ENCODE measurements at places on chromosomes 12 and 14.

GRCh38 chr12:7012024-7012607, 6.2 kb downstream of the LPCAT3 start:
- DNase-seq, result no peak

GRCh38 chr12:52195065-52195730, 3.4 kb upstream of the KRT80 start:
- DNase-seq, result no peak

- no peak for DNase-seq
Observed at GRCh38 chr12:93103154-93103553, 174.1 kb upstream of the EEA1 start.

DNA sequence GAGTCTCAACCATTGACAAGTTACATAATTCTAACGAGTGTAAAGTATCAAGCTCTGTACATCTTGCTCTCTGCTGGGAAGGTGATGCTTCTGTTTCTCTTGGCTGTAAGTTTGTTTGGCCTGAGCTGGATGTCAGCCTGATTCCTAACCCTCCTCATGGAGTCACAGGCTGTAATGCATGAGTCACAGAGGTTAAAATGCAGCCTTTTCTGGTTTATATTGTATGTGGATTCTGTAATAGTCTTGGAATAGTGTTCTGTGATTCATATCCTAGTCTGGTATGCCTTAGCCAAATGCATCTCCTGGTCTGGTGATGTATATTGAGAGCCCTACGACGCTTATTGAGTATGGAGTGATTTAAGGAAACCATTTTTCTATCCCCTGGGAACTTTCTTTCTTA, 104.5 kb upstream of the FRMD6 start:
- DNase-seq, result no peak

- no peak for DNase-seq
Observed at GRCh38 chr14:95649230-95649629, 37.0 kb upstream of the TCL1B start.

GRCh38 chr14:103514596-103515421, 7.8 kb downstream of the CKB start:
- DNase-seq, result peak; percentile 28

DNA sequence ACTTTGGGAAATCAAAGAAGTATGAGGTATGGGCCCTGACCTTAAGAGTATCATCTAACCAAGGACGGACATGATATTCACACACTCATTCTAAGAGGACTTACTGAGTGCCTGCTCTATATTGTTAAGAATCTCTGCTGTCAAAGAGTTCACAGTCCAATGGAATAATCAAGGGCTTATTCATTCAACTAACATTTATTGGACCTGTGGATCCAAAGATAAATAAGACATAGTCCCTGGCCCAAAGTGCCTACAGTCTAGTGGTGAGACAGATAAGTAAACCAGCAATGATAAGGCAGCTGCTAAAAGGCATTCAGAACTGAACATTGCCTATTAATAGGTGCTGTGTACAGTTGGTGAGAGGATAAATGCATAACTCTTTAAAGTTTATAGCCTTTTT, 11.0 kb downstream of the WDR20 start:
- no peak for DNase-seq

- DNase-seq, result no peak
Observed at GRCh38 chr14:68788275-68788995, 4.4 kb downstream of the ZFP36L1 start.

- DNase-seq, result no peak
Observed at GRCh38 chr12:106648736-106649135, 65.9 kb downstream of the RFX4 start.

DNA sequence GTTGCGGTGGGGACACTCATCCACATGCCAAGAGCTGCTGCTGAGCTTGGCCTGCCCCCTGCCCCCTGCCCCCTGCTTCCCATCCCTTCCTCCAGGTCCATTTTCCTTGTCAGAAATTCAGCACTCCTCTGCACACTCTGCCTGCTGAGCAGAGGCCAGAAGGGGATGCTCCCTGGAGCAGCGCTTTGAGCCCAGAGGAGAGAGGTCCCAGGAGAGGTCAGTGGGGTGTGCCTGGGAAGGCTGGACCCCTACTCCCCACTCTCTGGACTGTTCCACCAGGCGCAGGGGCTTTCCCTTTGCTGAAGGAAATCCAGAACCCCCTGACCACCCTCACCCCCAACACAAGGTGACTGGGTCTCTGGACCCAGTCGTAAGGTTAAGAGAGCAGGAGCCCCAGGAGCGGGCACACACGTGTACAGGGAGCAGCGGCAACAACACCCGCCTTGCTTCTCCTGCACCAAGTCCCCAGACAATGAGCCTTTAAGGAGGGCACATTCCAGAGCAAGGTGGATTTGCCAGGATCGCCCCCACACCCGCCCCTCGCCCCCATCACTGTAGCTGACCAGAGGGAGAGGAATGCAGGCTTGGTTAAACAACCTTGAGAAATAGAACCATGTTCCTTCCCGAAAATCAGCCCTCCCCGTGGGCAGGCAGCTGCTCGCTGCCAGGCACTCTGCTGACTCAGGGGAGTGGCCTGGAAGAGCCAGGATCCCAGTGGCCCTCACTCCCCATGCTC, 30.7 kb downstream of the ISCA2 start:
- DNase-seq, result no peak

- no peak for DNase-seq
Observed at GRCh38 chr12:18192119-18192518, 69.2 kb upstream of the PIK3C2G start.

GRCh38 chr12:93366422-93366821, 11.3 kb upstream of the NUDT4 start:
- no peak for DNase-seq

DNA sequence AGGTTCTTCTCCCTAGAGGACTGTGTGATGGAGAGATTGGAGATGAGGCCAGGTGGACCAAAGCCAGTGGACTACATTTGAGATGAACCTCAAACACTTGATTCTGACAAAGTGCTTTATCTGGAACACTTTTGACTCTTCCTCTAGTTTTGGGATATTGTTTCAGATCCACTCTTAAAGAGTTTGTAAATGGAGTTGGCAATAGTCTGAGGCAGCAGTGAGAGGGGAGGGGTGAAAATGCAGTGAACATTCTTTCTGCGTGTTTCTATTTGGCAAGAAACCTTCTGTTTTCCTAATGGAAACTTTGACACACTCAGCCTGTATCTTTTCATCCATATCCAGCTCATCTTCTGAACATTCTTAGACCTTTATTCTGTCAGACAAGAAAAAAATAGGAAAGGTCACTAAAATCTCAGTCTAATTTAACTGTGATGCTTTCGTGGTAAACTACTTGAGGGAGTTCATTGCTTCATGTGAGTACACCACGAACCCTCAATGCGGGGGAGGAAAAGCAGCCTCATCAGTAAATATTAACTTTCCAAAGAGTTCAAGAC, 57.4 kb upstream of the KCNJ8 start:
- DNase-seq, result peak; percentile 28

DNA sequence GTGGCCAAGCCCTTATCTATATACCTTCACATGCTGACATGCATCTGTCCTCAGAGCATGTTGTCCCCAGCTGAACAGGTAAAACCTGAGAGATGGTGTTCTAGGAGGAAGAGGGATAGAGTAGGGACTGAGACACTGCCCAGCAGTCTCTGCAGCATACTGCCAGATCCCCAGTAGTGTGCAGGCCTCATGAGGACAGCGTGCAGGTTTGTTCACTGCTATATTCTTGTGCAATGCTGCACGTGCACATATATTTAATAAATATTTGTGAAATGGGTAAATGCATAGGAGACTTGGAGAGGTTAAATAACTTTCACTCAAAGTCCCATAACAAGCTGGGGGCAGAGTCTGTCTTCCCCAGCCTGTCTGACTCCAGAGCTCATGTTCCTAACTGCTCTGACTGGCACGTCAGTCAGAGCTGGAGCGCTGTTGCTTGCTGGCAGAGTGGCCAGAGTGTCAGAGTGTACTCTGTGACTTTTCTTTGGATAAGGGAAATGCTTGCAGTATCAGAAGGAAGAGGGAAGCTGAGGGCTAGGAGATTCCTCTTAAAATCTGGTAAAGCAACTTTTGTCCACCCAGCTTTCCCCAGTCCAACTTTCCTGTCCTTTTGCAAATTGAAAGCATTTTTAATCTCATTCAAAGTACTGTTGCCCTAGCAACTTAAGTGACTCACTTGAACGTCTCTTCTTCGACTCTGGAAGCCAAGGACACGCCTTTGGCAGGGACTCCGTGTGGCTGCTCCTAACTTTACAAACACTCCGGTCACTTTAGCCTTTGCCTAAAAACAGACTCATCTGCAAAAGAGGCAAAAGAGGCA, 14.9 kb upstream of the POLR3B start:
- no peak for DNase-seq

DNA sequence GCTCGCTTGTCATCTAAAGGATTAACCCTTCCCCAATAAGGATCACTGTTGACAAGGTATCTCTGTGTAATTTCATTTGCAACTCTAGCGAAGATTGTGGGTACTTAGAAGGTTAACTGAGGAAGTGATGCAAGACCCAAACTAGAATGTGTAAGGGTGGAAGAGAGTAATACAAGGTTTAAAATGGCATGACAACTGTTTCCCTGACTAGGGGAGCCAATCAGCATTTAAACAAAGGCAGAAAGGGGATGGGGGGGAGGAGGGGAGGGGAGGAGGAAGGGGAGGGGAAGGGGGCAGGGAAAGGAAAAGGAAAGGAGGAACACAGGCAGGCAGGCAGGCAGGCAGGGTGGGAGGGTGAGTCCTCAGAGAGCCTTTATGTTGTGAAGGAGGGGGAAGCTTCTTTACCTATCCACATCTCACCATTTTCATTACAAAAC, 31.1 kb downstream of the NRDE2 start:
- no peak for DNase-seq

GRCh38 chr12:69509308-69509736, 39.1 kb downstream of the FRS2 start:
- DNase-seq, result no peak

DNA sequence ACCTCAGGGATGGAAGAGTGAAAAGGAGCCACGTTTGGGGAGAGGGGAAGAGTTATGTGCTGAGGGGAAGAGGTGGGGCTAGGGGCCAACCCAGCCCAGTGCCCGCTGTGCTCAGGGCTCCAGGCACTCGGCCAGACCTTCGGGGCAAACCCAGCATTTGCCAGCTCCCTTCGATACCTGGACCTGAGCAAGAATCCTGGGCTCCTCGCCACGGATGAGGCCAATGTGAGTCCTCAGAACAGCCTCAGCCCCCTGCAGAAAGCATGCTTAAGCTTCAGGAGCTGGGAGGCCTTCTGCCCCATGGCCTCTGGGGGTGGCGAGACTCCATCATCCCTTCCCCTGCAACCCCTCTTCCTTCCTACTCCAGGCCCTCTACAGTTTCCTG, 5.0 kb downstream of the CARMIL3 start:
- no peak for DNase-seq

GRCh38 chr12:94174576-94174975, 26.2 kb downstream of the PLXNC1 start:
- no peak for DNase-seq

GRCh38 chr14:93906341-93907329, 20.5 kb upstream of the FAM181A start:
- DNase-seq, result peak; percentile 64

DNA sequence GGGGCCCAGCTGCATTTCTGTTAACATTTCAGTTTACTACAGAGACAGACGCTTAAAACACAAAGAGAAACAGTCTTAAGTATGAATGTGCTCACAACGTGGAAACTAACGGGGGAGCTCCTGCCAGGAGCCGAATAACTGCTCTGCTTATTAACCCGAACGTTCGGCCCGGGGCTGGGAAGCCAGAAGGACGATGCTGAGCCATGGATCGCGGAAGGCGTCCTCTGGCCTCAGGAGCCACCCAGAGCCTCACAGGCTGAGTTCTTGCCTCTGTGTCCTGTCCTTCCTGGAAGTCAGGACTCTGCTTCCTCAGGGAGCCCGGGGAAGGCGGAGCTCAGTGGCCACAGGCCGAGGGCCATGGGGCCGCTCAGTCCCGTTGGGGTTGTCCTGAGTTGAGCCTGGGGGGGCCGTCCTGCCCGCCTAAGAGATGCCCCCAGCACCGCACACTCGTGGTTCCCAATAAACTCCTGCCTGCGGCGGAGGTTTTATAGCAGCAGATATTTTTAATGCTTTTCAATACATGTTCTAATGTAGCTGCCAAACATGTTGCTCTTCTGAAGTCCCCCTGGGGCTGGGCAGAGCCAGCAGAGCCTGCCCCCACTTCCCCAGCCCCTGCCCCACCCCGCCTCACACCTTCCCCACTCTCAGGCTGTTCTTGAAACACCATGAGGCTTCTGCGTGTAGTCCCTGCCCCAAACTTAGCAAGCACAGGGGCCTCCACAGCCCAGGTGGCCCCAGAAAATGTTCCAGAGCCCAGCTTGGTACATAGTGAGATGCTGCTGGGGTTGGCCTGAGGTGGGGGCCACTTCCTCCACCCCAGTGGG, 3.4 kb upstream of the TEX22 start:
- no peak for DNase-seq

DNA sequence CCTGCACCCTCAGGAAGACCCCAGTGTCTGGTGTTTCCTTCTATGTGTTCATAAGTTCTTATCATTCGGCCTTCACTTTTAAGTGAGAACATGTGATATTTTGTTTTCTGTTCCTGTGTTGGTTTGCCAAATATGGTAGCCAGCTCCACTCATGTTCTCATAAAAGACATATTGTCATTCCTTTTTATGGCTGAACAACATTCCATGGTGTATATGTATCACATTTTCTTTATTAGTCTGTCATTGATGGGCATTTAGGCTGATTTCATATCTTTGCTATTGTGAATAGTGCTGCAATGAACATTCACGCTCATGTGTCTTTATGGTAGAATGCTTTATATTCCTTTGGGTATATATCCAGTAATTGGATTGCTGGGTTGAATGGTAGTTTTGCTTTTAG, 645.1 kb downstream of the SLC16A7 start:
- DNase-seq, result no peak

GRCh38 chr12:23008623-23009022, 383.7 kb downstream of the ETNK1 start:
- DNase-seq, result no peak

DNA sequence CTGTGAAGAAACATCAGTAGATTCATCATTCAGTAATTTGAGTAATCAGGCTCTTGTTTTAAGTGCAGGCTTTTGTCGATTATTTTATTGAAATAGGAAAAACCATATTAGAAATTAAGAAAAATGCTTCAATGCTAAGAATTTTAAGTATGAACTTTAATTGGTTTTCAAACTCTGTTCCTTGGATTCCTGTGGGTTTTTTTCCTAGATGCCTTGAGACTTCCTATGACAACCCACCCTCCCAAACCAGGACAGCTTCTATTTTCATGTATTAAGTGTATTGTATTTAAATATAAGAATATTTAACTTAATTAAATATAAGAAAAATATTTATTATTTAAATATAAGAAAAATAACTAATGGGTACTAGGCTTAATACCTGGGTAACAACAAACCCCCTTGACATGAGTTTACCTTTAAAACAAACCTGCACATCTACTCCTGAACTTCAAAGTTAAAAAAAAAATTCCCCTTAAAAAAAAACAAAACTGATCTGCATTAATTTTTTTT, 3.0 kb downstream of the ARHGAP5 start:
- DNase-seq, result no peak

DNA sequence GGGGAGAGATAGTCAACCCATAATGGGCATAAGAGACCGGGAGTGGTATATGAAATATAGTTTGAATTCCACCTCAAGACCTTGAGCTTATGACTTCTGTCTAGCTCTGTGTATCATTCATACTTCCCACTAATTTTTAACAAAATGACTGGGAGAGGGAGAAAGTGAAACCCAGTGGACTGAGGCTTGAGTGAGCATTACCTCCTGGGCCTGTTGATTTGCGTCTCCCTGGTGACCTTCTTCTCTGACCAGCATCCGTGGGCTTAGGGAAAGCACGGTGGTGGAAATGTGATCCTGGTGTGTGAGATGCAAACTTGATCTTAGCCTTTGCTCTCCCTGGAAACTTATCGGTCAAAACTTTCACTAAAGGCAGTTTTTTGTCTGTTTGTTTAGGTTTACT, 207.9 kb upstream of the BCL2L14 start:
- no peak for DNase-seq

- no peak for DNase-seq
Observed at GRCh38 chr14:50795909-50796308, 35.1 kb downstream of the NIN start.
